ENCODE measurements at places on chromosomes 1 and 21.

DNA sequence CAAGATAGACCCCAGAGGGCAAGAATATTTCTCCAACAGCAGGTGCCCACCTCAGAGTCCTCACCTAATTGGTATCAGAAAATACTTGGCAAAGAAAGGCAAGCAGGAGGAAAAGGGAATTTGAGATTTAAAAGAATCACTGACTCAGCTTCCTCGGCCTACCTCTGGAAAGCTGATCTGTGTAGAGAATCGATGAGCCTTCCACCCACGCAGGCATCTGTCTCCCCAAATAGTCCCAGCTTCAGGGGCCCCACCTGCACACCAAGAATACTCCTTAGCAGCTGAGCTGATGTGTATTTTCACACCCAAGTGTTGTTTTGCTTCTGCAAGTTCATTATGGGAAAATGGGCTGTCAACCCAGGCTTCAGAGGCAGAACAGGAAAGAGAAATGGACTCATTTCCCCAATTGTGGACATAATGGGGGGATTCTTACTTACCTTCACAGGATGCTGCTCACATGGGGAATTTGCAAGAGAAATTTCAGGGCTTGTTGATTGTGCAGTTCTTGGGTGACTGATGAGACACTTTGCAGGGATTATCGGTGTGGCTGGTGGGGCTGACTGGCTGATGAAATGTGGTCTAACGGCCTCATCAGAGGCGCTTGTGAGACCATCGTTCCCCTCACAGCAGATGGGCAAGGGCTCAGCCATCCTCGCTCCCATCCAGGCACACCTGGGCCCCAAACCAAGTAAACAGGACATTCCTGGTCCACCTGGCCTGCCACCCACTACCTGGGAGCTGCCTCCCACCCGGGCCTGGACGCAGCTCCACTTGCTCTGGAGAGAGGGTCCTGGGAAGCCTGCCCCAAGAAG is 436.3 kb downstream of the PTPRU start:
- no peak for DNase-seq

DNA sequence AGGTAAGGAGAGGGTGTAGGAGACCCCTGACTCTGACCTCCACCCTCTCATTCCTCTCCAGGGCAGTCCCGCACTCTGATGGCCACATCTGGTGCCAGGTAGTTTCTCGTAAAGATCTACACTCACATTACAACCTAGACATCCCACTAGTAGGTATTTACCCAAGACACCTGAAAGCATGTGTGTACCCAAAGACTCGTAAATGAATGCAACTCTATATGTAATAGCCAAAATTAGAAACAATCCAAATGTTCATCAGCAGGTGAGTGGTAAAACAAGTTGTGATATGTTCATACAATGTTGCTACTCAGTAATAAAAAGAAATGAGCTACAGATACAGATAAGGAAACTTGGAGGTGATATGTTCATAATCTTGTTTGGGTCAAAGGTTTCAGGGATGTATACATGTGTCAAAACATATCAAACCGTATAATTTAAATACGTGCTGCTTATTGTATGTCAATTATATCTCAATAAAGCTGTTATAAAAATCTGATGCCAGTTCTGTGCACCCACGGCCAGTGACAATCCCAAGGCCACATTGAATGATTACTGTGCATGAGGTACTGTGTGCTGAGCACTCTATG is 37.8 kb upstream of the SLC2A1 start:
- DNase-seq = no peak

DNA sequence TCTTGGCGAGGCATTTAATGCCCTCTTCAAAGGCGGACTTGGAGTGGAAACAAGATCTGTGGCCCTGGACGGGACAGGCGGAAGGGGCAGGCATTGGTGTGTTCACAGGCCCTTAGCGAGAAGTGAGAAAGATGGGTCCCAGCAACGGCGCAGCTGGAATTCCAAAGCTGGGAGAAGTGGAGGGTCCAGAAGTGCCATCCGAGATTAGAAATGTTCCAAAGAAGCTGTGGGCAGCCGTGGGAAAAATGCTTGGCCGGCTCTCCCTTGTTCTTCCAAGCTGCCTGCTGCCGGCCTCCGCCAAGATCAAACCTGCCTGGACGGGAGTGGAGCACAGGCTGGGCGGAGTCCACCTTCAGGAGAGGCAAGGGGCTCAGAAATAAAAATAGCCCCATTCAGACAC is 69.4 kb upstream of the ACTRT2 start:
- DNase-seq = no peak

DNA sequence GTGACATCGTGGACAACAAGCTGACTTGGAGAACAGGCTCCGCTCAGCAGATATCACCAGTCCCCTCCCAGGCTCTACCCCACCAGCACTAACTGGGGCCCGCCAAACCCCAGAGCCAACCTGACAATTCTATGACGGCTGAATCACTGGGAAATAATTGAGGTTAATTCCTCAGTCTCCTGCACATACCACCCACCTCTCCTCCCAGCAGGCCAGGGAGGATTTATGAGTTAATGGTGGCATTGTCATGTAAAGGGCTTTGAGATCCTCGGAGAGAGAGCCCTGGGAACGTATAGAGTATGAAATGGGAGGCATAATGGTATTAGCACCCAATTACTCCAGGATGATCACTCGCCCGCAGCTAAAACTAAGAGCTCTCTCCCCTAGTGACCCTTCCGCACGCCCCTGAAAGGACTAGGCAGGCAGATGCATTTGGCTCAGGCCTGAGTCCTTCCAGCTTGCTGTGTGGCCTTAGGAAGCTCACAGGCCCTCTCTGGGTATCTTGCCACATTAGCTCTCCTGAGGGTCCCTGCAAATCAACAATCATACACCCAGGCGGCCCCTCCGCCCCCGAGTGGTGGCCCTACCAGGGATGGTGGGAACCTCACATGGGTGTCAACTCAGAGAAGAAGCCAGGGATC is 27.3 kb upstream of the PAX7 start:
- DNase-seq = no peak

GRCh38 chr1:78176448-78176847 is 130.7 kb downstream of the GIPC2 start:
- no peak for DNase-seq

DNA sequence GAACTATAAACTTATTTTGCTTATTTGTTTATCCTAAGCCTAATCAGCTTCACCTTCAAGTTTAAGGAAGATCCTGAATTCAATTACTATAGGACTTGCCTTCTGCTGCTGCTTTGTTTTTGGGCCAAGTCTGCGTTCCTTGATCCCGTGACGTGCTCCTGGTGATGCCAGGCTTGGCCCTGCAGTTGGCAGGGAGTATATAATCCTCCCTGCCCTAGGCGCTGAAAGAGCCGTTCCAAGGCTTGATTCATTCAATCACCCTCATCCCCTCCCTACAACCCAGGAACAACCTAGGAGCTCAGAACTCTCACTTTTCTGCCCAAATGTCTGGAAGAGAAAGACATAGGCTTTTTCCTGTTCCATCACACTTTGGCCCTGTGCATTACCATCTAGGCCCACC is 12.4 kb upstream of the LRRN2 start:
- no peak for DNase-seq

- no peak for DNase-seq
Observed at GRCh38 chr1:178964469-178965330, 61.0 kb upstream of the FAM20B start.

DNA sequence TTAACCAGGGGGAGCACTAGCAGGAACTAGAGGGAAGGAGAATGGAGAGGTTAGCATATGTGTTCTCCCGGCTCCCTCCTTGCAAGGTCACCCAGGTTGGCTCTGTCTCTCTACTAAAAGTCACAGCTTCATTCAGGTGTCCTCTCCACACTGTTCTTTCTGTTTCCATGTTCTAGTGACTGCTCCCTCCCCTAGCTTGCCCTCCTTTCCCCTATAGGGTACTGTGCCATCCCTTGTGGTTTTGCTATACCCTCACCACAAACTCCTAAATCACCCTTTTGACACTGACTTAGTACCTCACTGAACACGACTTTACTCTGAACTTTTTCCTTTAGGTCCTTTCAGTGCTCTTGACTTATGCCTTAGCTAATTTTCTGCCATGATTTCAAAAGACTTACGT is 389.3 kb downstream of the ST6GALNAC3 start:
- DNase-seq = no peak

GRCh38 chr1:154583773-154584172 is 16.2 kb downstream of the CHRNB2 start:
- no peak for DNase-seq
